Kidney tubule cell (primary cell): ENCODE measurements at places on chromosomes 4 and X.

DNA sequence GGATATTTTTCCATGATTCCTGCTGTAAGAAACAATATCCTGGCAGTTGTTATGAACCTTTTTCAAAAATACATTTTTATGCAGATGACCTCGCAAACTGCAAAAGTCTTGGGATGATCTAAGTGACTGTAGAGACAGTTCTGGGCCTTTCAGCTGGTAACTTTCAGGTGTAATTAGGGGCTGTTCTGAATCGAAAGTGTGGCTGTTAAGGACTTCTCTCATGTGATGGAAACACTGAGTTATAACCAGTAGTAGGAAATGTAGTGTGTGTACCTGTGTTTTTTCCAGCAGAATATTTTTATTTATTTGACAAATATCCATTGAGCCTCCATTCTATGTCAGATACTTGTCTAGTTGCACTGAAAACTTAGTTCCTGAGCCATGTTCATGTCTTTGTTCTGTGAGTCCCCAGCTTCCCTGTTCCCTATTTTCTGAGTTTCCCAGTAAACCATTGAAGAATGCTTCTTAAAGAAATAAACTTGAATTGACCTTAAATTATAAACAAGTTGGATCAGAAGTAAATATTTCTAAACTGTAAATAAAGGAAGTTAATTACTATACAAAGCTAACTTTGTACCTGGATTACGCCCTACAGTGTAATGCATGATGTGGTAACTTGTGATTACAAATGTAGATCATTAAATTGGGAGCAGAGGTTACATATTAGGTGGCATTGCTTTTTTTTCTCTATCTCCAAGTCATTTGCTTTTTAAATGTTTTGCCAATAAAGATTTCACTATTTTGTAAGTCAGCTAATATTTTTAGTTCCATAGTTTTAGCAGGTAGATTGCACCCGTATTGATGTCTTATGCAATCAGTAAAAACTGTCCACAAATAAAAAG, 33.7 kb upstream of the HPGD start:
- no peak for DNase-seq

DNA sequence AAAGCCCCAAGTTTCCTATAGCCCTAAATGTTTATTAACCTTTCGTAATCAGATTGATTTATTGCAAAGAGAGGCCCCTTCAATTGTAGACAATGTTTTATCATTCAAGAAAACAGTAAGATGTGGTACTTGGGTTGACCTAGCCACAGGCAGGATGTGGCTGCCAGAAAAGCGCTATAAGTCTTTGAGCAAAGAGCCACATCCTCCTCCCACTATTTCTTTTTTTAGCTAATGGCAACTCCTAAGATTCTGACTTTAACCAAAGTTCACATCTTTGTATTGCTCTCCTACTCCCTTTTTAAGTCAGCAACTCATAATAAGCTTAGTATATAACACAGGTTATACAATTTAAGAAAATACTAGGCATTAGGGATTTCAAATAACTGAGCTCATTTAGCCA, 70.7 kb upstream of the PPP3CA start:
- no peak for DNase-seq

DNA sequence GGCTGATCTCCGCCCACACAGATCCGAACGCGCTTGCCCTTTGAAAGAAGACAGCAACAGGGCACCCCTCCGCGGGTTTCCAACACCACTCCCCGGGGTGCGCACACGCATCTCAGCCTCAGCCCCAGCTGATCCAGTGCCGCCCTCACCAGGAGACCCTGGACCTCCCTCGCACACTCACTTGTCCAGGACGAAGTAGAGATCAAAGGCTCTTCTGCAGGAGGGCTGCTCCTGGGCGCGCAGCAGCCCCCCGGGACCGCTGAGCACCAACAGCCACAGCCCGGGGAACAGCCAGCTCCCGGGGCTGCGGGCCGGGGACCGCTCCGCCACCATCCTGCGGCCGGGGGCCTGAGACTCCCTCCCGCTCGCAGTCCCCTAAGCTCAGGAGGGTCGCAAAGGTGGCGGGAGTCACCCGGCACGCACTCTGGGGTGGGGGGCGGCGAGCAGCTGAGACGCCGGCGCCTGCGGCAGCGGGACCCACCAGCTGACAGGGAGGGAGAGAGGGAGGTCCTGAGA, 743 bp downstream of the ANTXR2 start:
- DNase-seq = peak; percentile 39

- DNase-seq = peak; percentile 37
Observed at GRCh38 chr4:186104890-186105646, 564 bp downstream of the FAM149A start.
